ENCODE measurements at places on chromosomes 2 and 18.

DNA sequence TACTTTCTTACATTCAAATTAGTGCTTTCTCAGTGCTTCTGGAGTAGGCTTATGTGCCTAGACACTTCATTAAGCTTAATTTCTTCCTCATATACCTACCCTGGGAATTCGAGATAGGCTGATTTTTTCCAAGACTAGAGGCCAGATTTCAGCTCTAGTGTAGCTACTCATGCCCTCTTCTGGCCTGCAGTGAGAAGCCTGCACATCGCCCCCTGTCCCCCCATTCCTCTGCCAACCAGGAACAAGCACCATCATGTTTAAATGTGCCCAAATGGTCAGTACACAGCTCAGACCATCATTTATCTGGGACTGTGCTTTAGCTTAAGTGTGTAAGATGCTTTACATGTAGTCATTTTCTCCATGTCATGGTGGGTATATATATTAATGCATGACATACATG, 1218.8 kb upstream of the LRRTM1 start:
- no peak for DNase-seq

DNA sequence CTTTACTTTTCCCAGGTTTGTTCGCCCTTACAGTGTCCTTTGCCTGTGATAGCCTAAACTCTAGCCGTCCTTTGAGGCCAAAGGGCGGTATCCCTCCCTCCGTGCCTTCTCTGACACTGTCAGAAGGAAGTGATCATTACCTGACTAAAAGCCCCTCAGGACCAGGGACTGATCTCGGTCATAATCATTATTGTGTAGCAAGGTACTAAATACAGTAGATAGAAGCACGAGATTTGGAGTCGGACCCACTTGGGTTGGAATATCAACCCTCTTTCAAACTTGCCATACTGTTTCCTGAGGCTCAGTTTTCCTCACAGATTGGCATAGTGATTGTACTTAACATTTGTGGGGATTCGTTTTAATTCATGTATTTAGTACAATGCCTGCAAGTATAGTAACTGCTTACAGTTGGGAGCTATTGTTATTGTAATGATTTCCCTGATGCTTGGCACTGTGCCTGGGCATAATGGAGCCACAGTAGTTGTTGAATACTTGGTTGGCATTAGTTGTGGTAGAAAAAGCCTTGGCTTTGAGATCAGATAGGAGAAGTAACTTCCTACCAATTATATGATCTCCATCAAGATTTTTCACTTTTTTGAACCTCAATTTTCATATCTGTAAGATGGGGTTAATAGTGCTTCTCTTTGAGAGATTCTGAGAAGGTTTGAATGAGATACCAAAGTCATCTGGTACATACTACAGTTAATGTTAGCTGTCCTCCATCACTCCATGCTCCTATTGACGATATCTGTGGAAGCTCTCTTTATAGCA, 836 bp downstream of the STK11IP start:
- no peak for DNase-seq

DNA sequence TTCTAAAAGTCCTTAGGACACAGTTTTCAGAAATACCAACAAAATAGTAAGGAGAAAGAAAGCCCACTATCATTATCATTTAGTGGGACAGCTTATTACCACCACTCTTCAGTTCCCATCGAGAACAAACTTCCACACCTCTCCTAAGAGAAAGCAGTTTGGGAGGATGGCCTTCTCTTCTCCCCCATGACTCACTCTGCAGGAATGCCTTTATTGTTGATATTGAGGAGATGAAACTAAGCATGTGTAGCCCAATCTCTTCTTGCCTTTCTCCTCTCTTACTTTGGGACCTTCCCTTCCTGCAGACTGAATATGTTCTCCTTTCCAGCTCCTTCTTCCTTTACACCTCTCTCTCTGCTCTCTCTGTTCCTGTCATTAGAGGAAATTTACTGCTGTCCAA, 30.0 kb upstream of the ERMN start:
- no peak for DNase-seq

GRCh38 chr18:36610258-36610657, 218.5 kb downstream of the TPGS2 start:
- no peak for DNase-seq

DNA sequence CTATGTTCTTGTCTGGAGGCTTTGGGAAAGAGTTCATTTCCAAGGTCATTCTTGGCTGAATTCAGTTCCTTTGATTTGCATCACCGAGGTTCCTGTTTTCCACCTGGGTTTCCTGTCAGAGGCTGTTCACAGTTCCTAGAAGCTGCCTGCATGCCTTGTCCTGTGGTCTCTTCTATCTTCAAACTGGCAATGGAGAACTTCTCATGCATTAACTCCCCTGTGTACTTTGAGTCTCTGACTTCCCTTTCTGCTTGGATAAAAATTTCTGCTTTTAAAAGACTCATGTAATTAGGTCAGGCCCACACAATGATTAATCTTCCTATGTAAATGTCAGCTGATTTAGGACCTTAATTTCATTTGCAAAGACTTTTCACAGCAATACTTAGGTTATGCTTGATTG, 499.3 kb upstream of the FANCL start:
- no peak for DNase-seq

DNA sequence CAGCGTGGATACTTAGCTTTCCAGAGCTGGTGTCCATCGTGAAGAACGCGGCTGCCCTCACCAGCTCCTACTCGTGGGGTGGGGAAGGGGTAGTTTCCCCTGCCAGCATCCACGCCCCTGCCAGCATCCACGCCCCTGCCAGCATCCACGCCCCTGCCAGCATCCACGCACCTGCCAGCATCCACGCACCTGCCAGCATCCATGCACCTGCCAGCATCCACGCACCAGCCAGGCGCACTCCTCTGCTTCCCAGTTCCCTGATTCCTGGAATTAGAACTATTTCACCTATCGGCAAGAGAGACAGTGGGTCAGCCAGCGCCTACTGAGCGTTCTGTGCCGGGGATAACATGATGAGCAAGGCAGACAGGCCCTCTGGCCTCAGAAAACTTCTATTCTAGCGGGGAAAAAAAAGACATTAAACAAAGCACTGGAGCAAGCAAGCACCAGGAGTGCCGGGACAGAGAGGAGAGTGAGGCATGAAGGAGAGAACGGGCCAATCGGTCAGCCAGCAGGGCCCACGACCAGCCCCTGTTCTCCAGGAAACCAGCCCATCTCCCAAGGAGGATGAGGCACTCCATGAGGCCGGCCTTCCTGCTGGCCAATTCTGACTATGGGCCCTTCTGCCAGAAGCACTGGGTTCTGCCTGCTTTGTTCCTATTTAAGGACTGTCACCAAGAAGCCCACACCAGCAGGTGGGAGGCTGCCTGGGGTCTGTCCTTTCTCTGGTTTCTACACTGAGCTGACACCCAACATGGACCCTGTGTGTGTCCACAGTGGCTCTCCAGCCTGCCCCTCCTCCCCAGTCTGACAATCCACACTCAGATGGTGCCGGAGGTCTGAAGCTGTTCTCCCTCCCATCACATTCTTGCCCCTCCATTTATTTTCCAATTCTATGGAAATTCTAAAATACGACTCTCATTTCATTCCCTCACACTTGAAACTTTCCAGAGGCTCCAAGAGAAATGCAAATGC, 78.4 kb upstream of the SALL3 start:
- no peak for DNase-seq

- no peak for DNase-seq
These were observed 4.7 kb upstream of the ECEL1 start for GRCh38 chr2:232492236-232492848.

- DNase-seq, result no peak
These were observed 81.3 kb downstream of the CRACDL start for GRCh38 chr2:98854682-98855081.

DNA sequence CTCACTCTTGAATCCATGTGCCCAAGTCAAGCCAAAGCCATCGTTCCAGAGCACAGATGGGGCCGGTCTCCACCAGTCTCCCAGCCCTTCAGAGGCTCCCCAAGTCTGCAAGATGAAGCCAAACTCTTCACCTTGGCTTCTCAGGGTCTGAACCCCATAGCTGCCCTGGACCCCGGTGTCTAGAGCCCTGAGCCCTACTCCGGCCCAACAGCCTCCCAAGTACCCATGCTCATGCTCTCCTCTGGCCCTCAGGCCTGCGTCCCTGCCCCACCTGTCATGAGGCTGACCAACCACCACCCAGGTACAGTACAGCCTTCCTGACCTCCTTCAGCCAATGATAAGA, 46.0 kb downstream of the ZNF516 start:
- no peak for DNase-seq

DNA sequence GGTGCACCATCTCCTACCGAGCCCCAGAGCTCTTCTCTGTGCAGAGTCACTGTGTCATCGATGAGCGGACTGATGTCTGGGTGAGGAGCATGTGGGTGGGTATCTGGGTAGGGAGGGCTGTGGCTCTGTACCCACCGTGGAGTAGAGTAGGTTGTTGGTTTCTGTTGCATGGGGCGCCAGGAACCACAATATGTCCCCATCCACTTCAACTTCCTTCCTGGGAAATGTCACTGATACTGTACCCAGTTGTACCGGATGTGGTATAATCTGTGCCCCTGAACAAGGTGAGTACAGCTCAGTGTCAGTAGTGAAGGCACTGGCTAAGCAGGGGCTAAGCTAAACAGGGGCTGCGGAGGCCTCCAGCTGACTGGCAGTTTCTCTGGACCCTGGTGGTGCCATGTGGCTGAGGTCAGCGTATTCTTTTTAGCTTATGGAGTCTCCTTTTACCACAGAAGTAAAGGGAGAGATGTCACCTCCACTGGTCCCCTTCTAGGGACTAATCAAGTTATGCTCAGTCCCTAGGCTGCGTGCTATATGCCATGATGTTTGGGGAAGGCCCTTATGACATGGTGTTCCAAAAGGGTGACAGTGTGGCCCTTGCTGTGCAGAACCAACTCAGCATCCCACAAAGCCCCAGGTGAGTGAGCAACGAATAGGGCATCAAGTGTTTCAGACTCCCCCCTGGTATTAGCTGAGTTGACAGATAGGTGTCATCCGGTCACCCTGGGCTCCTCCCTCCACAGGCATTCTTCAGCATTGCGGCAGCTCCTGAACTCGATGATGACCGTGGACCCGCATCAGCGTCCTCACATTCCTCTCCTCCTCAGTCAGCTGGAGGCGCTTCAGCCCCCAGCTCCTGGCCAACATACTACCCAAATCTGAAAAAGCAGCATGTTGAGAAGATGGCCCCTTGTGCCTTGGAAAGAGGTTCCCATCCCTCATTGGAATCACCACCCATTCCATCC, 2.7 kb downstream of the STK16 start:
- DNase-seq, result peak; percentile 72

GRCh38 chr18:40210696-40211095, 1744.3 kb upstream of the PIK3C3 start:
- no peak for DNase-seq

DNA sequence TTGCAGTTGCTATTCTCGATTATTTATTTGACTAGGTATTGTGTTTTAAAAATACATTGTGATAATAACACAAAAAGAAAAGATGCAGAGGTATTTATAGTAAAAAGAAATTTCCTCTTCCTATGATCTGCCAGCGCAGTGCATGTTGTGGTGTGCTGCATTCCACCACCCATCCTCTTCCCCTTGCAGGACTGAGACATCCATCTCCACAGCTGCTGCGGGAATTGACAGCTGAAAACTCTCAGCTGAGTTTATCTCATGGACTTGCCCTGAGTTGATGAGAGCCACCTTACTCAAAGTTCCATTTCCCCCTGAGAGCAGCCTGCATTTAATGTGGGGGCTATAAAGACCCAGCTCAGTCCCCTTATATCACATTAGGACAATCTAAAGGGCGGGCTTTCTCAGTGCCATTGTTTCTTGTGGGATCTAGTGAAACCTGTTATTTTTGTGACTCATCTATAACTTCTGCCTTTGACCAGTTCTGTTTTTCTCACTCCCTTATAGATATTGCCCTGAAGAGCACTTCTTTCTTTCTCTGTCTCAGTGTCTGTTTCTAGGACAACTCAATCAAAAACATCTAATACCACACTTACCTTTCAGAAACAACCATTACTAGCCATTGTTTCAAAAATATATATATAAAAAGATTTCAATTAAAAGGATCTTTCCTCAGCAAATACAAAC, 698.5 kb downstream of the NR4A2 start:
- no peak for DNase-seq

GRCh38 chr2:235191978-235192377, 240.2 kb downstream of the SH3BP4 start:
- DNase-seq, result no peak

DNA sequence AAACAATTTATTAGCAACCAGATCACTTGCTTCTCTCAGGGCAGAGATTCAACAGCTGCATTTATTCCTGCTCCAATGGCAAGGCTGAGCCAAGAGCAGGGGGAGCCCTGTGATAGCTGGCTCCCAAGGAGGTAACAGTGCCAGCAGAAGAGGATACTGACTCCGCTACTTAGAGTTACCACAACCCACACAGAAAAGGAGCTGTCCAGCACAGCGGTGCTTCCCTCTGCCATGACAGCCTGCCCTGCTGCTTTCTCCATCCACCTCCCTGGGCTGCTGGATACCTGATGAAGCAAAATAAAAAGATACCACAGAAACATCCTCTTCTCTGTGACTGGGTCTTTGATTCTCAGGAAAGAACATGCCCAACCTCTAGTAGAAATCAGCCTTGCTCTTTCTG, 467.2 kb downstream of the LRRTM4 start:
- no peak for DNase-seq

DNA sequence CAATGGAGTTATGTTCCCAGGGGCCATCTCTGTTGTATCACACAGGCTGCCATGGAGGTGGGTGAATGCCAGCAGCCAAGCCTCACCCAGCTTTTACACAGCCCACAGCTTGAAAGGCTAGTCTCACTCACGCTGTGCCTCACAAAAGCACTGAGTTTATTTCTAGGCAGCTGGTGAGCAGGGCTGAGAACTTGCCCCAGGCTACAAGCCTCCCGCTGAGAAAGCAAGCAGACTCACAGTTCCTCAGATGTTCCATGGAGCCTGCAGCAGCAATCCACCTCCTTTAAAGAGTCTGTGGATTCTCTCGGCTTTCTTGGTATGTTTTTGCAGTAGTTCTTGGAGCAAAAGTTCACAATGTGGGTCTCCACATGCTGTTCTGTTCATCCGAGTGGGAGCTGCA, 40.9 kb upstream of the ALKAL2 start:
- no peak for DNase-seq

DNA sequence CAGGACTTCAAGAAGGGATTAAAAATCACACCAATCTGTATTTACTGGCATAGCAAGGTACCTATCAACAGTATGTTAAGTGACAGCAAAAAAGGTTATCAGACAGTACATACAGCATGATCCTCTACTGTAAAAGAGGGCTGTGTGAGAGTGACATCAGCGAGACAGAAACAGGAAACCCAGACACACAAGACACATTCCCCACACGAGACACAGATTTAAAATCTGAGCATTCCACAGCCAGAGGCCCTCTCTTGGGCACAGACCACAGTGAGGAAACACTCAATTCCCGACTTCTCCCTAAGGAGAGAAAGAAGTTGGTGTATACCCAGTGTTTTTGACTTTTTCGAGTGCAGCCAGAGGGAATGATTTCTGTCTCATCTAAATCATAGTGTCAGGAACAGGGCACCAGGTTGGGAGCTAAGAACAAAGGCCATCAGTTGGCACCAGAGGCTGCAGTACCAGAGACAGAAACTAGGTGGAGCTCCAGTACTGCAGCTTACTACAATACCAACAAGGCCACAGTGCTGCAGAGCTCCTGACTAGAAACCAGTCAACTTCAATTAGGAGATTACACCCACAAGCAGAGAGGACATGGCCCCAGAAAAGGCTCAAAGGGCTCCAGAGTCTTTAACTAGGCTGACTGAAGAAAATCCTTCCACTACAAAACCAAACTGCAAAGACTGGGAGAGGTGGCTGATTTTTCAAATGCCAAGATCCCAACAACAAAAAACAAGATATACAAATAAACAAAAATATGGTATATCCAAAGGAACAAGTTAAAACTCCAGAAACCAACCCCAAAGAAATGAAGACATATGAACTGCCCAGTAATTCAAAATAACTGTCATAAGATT, 41.0 kb downstream of the UNC50 start:
- DNase-seq, result peak; percentile 82
